ENCODE measurements at places on chromosomes 6 and 20. TPM values are rescaled to one million over a fixed set of nuclear protein-coding genes. Genes with fewer than 3 reads are reported as not detected.

The SCUBE3 gene
- total RNA-seq: 3.5 TPM

The GGTLC1 gene
- not detected for total RNA-seq

The PLTP gene
- total RNA-seq: 97.7 TPM

The C20orf141 gene
- total RNA-seq: not detected

The C6orf118 gene
- total RNA-seq: not detected

The BTNL2 gene
- total RNA-seq: not detected

The ABRACL gene
- 7.1 TPM for total RNA-seq

The LKAAEAR1 gene
- not detected for total RNA-seq

The CLIC5 gene
- total RNA-seq: 272 TPM

The BANF2 gene
- total RNA-seq: not detected
